ENCODE measurements at places on chromosomes 7 and 10. TPM values are rescaled to one million over a fixed set of nuclear protein-coding genes. Genes with fewer than 3 reads are reported as not detected.

Gene CFAP70
- 3.8 TPM for polyA plus RNA-seq

Gene GNAT3
- not detected for polyA plus RNA-seq

Gene NEUROG3
- not detected for polyA plus RNA-seq

Gene PNLIPRP1
- not detected for polyA plus RNA-seq

Gene CRYGN
- polyA plus RNA-seq = 0.53 TPM

Gene ITPRID1
- polyA plus RNA-seq = not detected

Gene TRIL
- polyA plus RNA-seq = 3.2 TPM

Gene PKD2L1
- polyA plus RNA-seq = 0.02 TPM

Gene FAM25G
- polyA plus RNA-seq = not detected

Gene SPDYE1
- not detected for polyA plus RNA-seq

Gene SEPHS1
- 76.7 TPM for polyA plus RNA-seq

Gene CLIP2
- 5.1 TPM for polyA plus RNA-seq

Gene INHBA
- polyA plus RNA-seq = 5.8 TPM

Gene PAX4
- polyA plus RNA-seq = not detected

Gene TMED4
- polyA plus RNA-seq = 79.3 TPM

Gene MACROH2A2
- 15.0 TPM for polyA plus RNA-seq

Gene CARD11
- polyA plus RNA-seq = 1.9 TPM

Gene ASB4
- 0.15 TPM for polyA plus RNA-seq

Gene FGF8
- not detected for polyA plus RNA-seq

Gene ADAM12
- 6.4 TPM for polyA plus RNA-seq

Gene CALML3
- polyA plus RNA-seq = 0.02 TPM

Gene COL28A1
- 4.2 TPM for polyA plus RNA-seq

Gene GNGT1
- polyA plus RNA-seq = 0.42 TPM

Gene NCF1
- 3.6 TPM for polyA plus RNA-seq

Gene THSD7A
- 1.9 TPM for polyA plus RNA-seq

Gene ASAH2B
- 3.4 TPM for polyA plus RNA-seq

Gene SLC12A9
- polyA plus RNA-seq = 4.7 TPM

Gene PCLO
- 2.6 TPM for polyA plus RNA-seq

Gene SPDYE9
- polyA plus RNA-seq = 0.11 TPM

Gene TFEC
- 0.52 TPM for polyA plus RNA-seq

Gene AGBL3
- polyA plus RNA-seq = 4.2 TPM

Gene DNAJC1
- polyA plus RNA-seq = 20.2 TPM

Gene ASIC3
- polyA plus RNA-seq = 1.0 TPM

Gene SPDYE6
- not detected for polyA plus RNA-seq

Gene CBLL1
- polyA plus RNA-seq = 47.1 TPM

Gene WDR37
- polyA plus RNA-seq = 12.8 TPM

Gene NODAL
- 0.04 TPM for polyA plus RNA-seq

Gene ACHE
- 1.8 TPM for polyA plus RNA-seq

Gene TAS2R41
- not detected for polyA plus RNA-seq

Data from ovary (tissue), 10 donors.